ENCODE measurements at places on chromosomes 7 and 10.
A peak's percentile ranks its signal among the peaks of the same experiment; 100 is the strongest.

DNA sequence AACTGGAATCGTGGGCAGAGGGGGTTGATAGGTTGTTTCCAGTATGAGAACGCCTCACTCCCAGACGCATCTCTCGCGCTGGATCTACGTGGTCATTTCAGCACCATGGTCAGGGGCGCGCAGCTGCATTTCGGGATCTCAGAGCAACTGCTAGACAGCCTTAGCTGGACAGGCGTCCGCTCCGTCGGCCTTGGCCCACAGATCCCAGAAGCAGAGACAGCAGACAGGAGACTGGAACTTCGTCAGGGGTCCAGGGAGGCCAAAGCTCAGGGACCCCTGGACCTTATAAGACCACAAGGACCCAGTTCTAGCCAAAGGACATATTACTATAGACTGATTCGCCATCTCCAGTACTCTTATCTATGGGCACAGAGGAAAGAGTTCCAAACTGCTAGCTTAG, 5.3 kb downstream of the NEUROG3 start:
- DNase-seq = peak; percentile 70

DNA sequence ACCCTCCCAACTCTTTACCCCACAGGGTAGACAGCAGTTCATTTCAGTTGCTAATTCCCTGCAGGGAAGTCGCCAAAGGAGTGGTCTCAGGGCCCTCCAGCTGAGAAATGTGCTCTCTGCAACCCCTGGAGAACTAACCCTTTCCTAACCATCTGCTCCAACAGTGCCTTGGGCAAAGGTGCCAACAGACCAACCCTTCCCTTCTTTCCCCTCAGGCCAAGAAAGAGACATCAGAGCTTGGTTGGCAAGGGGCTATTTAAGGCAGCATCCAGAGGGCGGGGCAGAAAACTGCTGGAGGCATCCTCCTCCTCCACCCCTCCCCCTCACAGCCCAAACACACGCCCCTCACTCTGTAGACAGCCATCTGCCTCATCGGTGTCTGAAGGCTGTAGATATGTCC, 1.7 kb downstream of the SORBS1 start:
- DNase-seq = no peak

GRCh38 chr10:30831426-30831825, 200.2 kb downstream of the ZNF438 start:
- DNase-seq = no peak

GRCh38 chr10:48792121-48792520, 107.4 kb downstream of the WDFY4 start:
- DNase-seq = no peak

- no peak for DNase-seq
Observed at GRCh38 chr10:74165530-74165901, 14.5 kb downstream of the ADK start.

DNA sequence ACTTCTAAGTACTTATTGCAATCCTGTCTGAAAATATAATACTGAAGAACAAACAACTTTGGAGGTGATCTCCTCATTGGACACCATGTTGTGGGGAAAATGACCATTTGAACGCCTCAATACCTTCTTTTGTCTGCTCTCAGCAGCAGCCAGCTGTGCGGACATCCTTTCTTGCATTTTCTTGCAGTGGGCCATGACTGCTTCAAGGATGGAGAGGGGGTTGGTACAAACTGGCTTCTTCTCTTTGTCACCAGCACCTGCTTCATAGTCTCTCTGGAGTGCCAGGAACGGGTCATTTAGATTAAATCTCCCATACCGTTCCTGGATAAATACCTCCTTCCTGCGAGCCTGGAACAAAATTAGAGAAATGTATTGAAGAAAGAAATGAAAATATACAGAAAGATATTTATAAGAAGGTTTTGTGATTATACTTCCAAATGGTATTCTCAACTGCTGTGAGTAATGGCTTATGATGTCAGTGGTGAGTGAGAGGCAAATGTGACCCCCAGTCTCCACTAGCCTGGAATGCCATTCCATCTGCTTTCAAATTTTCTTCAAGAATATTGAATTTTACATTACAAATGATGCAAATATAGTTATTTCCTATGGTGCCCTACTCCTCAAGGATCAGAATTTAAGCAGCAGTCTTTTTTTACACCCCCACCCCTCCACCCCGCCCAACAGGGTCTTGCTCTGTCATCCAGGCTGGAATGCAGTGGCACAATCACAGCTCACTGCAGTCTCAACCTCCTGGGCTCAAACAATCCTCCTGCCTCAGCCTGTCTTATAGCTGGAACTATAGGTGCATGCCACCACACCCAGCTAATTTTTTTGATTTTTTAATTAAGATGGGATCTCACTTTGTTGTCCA, 62.4 kb downstream of the CTTNBP2 start:
- no peak for DNase-seq

- DNase-seq = no peak
Observed at GRCh38 chr7:123750389-123751230, 1.8 kb upstream of the WASL start.

DNA sequence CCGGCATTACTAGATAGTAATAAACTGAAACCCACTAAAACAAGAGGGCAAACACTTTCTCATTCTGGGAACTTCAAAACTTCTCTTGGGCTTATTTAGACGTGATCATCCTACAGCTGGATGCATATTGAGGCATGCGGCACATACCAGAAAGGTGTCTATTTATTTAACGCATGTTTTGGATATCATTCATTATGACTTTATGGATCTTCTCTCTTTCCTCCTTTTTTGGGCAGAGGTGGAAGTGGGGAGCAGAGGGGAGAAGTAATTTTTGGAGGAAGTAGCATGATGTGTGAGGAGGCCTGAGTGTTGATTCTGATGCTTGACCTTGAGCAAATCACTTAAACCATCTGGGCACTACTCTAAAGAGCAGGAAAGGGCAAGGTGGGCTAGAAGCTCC, 270.6 kb downstream of the TRIL start:
- DNase-seq = no peak

DNA sequence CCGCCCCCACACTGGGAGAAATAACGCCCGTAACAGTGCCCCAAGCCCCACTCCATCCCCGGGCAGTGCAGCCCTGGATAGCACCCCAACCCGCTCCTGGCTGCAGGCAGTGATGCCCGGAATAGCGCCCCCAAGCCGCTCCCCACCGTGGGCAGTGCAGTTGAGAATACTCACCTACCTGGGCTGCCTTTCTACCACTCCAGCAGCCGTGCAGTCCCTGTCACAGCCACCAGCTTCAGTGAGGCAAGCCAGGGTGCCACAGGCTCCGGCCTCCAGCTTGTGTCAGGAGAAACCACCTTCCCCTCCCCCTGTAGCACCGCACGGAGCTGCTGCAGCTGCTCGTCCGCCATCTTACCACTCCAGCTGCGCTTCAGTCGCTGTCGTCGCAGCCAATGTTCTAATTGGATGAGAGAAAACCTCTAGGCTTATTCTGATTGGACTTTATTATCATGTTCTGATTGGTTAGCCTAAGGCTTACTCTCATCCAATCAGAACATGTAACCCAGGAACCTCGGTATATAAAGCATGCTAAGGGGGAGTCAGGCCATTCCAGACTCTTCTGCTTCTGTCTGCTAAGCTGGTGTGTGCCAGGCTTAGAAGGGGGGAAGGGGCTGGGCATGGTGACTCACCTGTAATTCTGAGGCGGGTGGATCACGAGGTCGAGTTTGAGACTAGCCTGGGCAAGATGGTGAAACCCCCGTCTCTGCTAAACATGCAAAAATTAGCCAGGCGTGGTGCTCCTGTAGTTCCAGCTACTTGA, 53.2 kb upstream of the ZNF33B start:
- no peak for DNase-seq

DNA sequence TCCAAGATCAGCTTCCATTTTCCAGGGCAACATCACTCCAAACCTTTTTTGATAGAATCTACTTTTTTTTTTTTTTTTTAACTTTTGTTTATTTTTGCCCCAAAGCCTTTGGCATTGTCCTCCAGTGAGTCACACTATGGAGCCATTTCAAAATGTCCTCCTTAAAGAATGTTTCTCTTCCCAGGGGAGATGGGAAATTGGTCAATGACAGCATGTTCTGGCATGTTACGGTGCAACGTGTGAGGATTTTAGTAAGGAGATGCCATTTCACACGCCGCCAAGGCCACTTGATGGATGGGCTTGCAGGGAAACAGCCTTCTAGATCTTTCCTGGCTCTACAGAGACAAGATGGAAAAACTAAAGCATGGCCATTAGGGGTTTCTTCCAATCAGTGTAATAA, 30.7 kb upstream of the TRIL start:
- no peak for DNase-seq

All from hindlimb muscle (tissue), 1 donor.